ENCODE measurements at places on chromosomes 1 and 21. TPM values are rescaled to one million over a fixed set of nuclear protein-coding genes. Genes with fewer than 3 reads are reported as not detected.

RGS13 gene
- total RNA-seq = not detected

SLC30A10 gene
- total RNA-seq = not detected

NBPF4 gene
- not detected for total RNA-seq

GSTM5 gene
- total RNA-seq = not detected

KRTAP19-1 gene
- total RNA-seq = not detected

DNA sequence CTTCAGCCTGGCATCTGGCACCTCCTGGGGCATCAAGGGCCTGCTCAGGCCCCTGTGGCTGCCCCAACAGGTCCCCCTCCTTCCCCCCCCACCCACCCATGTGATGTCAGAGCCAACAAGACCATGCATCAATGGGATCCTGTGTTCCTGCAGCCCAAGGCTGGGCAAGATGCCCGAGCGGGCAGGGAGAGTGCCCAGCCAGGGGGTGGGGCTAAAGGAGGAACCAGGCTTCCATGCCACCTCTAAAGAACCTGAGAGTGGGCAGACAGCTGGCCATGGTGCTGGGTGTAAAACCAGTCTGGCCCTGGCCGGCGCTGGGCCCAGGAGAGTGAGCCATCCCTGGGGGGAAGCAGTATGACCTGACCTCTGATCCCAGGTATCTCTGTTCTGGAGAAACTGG, 7.6 kb downstream of the COL16A1 start:
- no peak for DNase-seq

DNA sequence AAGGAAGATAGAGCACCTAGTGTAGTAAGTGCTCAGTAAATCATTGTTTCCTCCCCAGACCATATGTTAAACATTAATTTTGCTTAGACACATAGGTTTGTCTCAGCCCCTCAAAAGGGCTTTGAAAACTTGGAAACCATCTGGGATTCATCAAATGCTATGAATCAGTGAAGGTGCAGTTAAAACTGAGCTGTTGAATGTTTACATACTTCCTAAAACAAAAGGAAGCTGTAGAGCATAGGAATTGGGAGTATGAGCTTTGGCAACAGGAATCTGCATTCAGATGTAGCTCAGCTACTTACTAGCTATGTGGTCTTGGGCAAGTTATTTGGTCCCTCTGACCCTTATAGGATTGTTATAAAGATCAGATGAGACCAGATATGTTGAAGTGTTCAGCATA, 18.7 kb upstream of the PODN start:
- DNase-seq = peak; percentile 86

- no peak for DNase-seq
These were observed 84.7 kb upstream of the IRF2BP2 start for GRCh38 chr1:234694661-234695060.

DNA sequence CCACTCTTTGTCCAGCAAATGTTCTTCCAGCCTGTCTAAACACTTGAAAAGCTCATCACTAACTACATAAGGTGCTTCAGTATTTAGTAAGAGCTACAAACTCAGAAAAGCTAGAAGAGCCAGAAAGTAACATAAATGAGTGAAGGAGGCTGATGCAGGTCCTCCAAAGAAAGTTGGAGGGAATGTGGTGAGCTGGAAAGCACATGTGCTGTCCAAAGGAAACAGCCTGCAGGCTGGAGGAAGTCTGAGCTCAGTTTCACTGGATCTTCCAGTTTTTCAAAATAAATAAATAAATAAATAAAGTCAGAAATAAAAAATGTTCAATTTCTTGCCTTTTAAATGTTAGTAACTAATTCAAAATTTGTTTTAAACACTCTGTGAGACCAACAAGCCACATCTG, 25.5 kb downstream of the ZC3H11B start:
- DNase-seq = no peak

DNA sequence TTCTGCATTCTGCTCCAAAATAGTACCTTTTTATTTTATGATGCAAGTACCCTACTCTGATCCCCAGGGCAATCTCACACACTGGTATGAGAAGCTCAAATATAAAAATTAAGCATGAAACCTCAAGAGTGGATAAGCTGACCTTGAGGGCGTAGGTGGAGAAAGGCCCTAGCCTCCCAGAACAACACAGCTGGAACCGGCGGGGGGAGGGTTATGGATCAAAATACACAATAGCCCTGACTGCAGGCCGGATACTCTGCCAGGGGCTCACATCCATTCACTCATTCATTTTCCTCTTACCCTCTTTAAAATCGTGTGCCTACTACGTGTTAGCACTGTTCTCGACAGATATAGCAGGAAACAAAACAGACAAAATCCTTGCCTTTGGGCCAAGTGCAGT, 32.8 kb upstream of the ECE1 start:
- peak; percentile 38 for DNase-seq

DNA sequence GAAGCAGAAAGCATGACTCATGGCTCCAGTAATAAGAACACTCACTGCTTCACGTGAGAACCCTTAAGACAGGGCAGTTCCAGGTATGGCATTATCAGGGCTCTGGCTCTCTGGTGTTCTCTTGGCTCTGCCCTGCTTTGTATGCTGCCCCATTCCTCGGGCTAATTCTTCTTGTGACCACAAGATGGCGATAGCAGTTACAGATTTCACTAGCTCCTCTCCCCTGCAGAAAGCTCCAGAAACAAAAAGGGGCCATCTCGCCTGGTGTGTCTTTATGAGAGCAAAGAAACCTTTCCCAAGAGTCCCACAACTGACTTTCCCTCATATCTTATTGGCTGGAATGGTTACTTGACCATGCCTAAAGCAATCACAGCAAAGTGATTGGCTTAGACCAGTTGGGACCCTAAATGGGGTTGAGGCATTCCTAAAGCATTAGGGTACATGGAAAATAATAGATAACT, 60.1 kb downstream of the F3 start:
- peak; percentile 41 for DNase-seq

- DNase-seq = no peak
These were observed 34.2 kb downstream of the CNIH3 start for GRCh38 chr1:224650290-224650689.

DNA sequence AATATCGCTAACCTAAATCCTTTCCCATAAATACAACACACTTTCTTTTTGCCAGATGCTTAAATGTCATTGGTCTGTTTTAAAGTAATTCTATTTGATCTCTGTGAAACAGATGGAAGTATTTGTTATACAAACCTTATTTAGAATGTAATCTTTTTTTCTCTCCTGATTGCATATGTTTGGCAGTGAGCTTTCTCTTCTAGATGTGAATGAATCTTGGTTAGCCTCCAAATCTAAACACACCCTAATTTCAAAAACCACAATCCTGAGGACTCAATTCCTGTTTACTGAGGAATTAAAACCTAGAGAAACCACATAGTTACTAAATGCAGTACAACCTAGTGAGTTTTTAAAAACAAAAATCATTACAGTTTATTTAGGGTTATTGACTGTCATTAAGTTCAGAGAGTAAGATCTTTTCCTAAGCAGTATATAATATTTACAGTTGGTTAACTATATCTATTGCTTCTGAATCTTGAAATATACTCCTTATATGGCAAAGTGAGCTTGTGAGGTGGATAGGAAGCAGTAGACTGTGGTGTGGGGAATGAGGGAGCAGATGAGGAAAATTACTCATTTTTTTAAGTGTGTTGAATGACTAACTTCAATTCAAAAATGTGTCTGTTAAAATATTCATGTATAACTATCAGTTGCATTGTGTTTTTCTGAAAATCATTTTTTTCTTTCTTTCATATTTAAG, 218.7 kb downstream of the FMN2 start:
- peak; percentile 86 for DNase-seq

DNA sequence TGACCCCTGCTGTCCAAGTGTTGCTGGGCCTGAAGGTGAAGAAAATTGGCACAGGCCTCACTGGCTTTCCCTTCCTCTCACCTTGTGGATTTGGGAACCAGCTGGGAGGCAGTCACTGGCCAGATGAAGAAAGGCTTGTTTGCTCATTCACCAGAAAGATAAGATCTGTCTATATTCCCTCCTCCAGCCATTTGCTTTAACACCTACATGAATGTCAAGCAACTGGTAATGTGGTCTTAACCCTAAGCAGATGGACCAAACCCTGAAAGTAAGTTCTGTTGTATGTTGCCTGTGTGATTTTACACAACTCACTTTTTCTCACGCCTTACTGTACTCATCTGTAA, 10.3 kb upstream of the SRRM1 start:
- DNase-seq = no peak

DNA sequence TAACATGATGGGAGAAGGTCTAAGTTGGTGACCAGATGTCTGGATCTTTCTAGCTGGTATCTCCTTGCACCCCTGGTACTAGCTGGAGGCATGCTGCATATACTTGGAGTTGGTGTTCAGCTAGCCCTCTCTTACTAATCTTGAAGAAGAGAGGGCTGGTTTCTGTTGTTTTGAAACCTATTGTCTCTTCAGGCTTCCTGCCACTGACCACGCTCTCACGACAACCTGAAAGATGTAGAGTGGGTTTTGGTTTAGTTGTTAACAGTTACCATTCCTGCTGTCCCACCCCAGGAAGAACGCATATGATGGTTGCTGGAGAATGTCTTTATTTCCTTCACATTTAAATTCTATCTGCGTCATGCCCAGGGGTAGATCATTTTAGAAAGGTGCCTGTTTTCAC, 3.6 kb downstream of the MAN1C1 start:
- DNase-seq = no peak

GRCh38 chr1:179810367-179810715, 67.2 kb downstream of the FAM163A start:
- DNase-seq = no peak

DNA sequence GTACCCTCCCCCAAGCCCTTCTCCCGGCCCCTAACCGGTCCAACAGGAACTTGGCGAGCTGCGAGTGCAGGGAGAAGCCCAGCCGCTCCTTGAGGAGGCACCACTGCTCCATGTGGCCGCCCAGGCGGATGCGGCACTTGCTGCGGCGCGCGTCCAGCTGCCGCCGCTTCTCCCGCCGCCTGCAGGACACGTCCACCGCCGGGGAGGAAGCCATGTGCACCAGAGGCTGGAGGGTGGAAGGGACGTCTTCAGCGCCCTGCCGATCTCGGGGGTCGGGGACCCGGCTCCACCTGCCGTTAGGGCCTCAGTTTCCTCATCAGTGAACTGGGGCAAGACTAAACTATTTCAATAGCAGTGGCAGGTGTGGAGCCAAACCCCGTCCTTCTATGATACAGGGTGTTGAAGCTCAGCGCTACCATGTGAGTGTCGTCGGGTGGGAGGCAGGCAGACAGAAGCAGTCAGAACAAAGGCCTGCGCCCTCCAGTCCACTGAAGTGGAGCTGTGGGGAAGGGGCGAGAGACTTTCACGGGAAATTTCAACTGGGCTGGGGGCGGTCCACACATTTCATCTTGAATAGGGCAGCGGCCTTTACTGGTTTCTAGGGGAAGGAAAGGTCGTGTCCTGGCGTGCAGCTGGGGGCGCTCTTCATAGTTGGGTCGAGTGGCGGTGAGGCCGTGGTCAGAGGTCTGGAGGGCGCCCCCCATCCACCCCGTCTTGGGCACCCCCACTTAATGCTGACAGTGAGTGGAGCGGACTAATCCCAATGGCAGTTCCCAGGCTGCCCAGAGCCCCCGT, 592 bp downstream of the ZNF692 start:
- peak; percentile 45 for DNase-seq
